ENCODE measurements at places on chromosomes 12 and 14.

- DNase-seq: no peak
Measured at GRCh38 chr14:55730592-55731310, 150.7 kb downstream of the KTN1 start.

GRCh38 chr12:93786656-93787397, 109.7 kb downstream of the CRADD start:
- no peak for DNase-seq

DNA sequence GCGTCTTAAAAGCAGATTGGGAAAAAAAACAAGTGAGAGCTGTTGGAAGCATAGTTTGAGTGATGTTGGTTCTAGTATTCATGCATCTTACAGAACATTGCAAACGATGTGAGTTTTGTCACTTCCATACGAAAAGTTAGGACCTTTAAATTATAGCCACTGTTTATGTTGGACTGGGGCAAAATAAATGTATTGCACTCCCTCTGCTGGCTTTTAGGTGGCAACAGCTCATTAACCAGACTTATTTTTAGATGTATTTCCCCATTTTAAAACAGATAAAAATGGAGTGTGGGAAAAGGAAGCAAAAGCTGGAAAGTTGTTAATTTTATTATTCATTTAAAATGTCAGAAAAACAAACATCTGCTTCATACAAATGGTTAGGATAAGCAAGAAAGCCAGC, 111.9 kb downstream of the LGR5 start:
- DNase-seq: no peak

GRCh38 chr12:32390572-32391219, 8.7 kb upstream of the FGD4 start:
- no peak for DNase-seq

DNA sequence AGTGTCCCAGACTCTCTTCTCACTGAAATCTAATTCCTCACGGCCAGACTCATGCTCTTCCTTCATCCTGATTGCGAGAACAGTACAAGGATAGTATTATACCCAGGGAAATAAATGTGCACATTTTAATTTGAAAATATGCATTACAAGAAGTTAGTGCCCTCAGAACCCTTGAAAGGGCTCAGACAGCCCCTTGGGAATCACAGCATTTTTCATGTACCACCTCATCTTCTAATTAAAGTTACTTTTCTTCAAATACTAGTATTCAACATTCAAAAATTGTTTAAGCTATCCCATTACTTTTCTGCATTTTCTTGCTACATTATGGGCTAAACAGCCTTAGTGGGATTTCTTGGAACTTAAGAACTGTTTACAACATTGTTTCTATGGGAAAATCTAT, 1.7 kb upstream of the APPL2 start:
- no peak for DNase-seq

DNA sequence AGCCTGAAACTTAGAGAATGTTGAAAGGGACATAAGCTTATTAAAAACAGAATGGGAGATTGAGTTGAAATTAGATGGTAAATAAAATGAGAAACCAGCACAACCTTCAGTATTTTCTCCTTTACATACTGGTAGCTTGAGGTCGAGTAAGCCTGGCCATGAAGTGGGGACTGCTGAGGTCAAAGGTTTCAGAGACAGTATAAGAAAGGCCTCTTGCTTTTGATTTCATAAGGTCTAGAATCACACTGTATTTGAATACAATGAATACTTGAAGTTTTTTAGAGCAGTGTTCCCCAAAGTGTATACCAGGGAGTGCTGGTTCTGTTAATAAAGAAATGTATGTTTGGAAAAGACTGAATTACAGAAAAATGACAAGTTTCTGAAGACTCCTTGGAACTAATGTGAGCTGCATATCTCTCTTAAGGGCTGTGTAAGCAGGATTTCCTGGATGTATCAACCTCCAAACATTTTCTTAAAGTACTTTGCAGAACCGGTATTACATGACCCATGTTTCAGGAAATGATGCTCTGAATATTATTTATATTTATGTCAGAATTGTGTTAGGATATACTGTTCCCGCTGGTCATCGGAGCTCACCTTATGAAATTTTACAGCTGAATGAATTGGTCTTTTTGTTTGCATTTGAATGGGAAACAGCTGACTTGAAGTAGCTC, 85.0 kb downstream of the AKAP6 start:
- no peak for DNase-seq

DNA sequence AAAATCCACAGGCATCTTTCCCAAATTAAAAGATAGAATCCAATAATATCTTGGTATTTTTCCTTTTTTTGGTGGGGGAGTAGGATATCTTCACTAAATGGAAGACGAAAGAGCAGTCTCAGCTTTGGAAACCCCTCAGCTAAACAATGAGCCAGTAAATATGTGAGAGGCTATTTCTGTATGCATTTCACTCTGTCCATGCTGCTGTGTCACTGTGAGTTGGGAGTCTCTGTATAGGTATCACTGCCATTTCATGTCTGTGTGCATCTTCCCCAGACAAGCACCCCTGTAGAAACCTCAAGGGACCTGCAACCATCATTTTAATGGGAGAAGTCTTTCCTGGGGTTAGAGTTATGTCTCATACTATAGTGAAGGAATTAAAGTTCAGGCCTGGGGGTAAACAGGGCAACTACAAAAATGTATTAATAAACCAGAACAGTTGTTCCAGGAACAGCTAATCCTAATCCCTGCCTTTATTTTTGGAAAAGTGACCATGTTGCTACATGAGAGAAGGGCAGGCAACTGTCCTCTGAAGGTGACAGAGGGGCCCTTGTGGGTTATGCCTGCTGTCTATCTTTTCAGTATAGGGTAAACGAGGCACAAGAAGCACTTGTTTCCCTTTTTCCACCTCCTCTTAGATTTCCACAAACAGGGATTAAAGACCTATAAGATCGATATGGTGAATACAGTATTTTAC, 11.3 kb upstream of the STAC3 start:
- DNase-seq: no peak

DNA sequence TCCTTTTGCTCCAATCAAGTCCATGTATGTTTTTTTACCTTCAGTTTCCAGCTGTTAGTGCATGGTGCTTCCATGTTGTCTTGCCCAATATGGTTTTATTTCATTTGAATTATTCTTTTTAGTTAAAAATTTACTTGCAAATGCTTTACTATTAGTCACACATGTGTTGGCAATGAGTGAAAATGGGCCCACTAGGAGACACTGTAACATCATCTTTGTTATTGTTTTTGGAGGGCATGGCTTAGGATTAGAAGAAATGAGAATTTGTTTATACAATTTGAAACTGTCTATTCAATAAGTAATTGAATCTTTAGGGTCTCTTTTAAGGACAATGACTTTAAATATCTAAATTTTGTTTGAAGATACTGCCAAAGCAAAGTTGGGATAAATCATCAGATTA, 133.7 kb downstream of the BRMS1L start:
- DNase-seq: no peak

DNA sequence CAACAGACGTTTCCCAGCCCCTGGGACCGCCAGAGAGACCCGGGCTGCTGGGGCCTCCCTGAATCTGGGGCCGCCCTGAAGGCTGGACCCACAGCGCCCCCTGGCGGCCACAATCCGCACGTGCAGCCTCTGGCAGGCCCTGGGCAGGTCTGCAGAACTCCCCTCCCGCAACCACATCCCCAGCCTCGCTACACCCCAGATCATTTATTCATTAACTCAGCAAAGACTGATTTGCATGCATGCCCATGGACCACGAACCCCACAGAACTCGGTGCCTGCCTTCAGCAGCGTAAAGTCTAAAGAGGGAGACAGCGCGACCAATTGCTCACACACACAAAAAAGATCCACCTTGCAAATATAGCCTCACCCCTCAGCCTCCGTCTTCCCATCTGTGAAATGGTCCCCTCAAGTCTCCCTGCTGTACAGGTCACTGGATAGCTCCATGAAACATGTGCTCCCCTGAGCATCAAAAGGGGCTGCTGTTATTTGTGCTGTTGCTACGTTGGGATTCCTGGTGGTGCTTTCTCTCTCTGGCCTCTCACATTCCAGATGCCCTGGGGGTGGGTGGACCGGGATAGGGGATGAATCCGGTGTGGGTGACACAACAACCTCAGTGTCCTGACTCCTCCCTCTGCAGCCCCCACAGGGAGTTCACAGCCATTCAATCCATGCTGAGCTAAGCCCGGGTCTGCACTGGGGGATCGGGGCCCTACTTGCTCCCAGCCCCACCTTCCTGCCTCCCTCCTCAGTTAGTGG, 96.4 kb downstream of the SCARB1 start:
- DNase-seq: peak; percentile 72

- no peak for DNase-seq
Measured at GRCh38 chr14:45891417-45892080, 638.5 kb upstream of the MIS18BP1 start.

- DNase-seq: no peak
Measured at GRCh38 chr12:92561543-92561899, 141.3 kb upstream of the PLEKHG7 start.

- DNase-seq: no peak
Measured at GRCh38 chr12:99619389-99620158, 28.0 kb upstream of the GARIN6 start.

- no peak for DNase-seq
Measured at GRCh38 chr12:87280356-87280755, 748.8 kb downstream of the C12orf50 start.

- DNase-seq: no peak
Measured at GRCh38 chr14:69643430-69644200, 32.2 kb downstream of the SUSD6 start.

DNA sequence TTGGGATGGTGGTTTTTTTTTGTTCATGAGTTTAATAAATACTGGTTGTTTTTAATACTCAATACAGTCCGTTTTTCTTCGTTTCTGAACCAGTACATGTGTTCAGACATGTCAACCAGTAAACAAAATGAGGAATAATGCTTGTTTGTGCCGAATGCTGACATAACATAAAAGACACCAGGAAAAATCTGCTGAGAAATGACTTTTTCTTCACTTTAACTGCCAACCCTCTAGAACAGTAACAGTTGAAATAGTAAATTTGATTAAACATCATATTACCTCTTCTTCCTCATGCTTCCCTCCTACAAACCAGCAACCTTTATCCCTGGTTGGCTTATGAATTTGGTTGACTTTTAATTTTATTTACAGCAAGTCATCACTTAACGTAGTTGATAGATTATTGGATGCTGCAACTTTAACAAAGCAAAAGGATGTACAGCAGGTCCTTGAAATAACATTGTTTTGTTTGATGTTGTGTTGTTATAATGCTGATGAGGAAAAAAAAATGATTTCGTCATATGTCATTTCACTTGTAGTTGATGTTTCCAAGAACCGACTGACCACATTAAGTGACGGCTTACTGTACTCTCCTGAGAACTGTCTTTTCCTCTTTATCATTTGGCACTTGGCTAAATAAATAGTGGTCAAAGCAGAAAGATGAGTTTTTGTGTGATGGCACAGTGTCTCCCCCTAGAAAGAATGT, 340.5 kb downstream of the TMTC2 start:
- no peak for DNase-seq

- DNase-seq: no peak
Measured at GRCh38 chr14:51443195-51444018, 203.4 kb downstream of the TMX1 start.

GRCh38 chr12:16594797-16595196, 11.2 kb downstream of the LMO3 start:
- no peak for DNase-seq

GRCh38 chr14:57085043-57085442, 183.7 kb downstream of the EXOC5 start:
- DNase-seq: no peak

DNA sequence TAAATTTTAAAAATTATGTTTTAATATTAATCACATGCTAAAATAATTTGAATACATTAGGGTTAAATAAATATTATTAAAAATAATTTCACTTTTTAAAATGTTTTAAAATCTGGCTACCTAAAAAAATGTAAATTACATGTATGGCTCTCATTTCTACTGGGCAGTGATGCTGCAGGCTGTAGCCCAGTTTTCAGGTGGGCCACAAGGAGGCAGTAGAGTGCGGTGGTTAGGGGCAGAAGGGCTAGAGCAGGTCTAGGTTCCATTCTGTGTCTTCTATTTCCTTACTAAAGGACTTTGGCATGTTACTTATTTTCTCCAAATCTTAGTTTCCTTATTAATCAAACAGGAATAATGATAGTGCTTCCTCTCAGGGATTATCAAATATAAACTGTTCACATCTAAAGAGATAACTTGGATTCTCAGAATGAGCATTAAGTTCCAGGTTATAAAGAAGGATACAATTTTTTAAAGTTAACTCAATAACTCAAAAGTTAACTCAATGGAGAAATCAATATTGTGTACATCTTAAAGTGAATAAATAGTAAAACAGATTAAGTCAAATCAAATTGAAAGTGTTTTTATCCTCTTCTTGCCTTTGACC, 54.9 kb upstream of the OVCH1 start:
- peak; percentile 28 for DNase-seq

All from stimulated activated CD8-positive, alpha-beta memory T cell treated with anti-CD3 and anti-CD28 coated beads, Interleukin-7, amount 100 ng/mL, for 1 hour (primary cell).